ENCODE measurements at places on chromosomes 6 and 20. TPM values are rescaled to one million over a fixed set of nuclear protein-coding genes. Genes with fewer than 3 reads are reported as not detected.

The NOTCH4 gene
- 2.0 TPM for total RNA-seq

The SLC22A16 gene
- not detected for total RNA-seq

The TREM2 gene
- total RNA-seq, result not detected

The RIPPLY2 gene
- total RNA-seq, result not detected

The TMEM217 gene
- total RNA-seq, result 0.31 TPM

The MATN4 gene
- total RNA-seq, result 0.50 TPM

The PAX1 gene
- total RNA-seq, result not detected

The TSPO2 gene
- total RNA-seq, result not detected

The NQO2 gene
- total RNA-seq, result 44.9 TPM

The ENPP1 gene
- total RNA-seq, result 21.5 TPM

The GNRH2 gene
- total RNA-seq, result not detected

The PSORS1C2 gene
- not detected for total RNA-seq

DNA sequence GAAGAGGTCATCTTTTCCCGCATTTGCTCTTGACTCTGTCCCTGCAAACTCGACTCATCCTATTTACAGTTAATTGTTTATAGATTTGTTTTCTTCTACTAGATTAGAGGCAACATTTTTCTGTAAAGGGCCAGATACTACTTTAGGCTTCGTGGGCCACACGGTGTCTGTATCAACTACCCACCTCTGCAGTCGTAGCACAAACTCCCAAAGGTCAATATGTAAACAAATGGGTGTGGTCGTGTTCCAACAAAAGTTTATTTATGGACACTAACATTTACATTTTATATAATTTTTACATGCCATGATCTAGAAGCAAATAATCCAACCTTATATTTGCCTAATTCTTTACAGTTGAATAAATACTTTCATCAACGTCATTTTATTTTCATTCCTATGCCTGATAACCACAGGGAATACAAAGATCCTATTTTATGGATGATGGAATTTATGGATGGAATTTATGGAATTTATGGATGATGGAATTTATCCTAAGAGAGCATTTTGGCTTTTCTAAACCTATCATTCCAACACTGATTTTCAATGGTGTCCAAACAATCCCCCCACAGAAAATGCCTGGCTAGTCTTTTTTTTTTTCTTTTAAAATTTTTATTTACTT lies 232.8 kb downstream of the MYLK4 start:
- no peak for DNase-seq

DNA sequence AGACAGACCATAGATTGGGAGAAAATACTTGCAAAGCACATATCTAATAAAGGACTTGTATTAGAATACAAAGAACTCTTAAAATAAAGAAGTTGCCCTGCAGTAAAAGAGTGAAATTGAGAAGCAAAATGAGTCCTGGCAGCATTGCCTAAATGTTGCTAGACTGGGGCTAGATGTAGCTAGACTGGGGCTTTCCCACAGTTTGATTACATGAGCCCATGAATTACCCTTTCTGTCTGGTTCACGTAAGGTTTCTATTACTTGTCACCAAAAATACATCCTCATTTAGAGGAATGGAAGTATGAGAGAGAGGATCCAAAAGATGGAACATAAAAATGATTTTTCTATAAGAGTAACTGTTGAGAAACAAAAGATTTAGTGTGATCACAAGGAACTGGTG lies 57.6 kb upstream of the CCDC28A start:
- no peak for DNase-seq

GRCh38 chr6:44037847-44038542 lies 89.3 kb downstream of the MRPL14 start:
- no peak for DNase-seq

DNA sequence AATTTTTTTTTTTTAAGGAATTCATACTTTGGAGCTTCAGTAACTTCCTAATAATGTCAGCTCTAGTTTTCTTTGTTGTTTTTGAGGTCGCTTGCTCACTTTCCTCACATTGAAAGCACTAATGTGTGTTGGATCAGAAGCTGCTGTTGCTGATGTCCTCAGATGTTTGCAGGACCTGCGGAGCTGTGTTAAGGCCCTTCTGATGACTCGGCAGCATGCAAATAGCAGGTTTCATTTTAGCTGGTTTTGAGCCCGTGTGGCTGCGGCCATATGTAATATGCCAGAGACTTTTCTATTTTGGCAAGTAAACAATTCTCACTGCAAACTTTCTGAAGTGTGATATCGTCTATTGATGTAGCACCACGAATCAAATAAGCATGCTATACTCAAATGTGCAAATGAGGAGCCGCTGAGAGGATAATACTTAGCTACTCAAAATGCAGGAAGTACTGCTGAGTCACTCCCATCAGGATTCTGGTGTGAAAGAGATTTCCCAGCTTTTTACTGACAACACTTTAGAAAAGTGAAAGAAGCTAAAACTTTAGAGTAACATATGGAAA lies 187.8 kb downstream of the SASH1 start:
- DNase-seq, result peak; percentile 73

- no peak for DNase-seq
These were observed 63.6 kb downstream of the GCLC start for GRCh38 chr6:53481323-53481722.

GRCh38 chr6:13795041-13795750 lies 19.2 kb downstream of the MCUR1 start:
- DNase-seq, result peak; percentile 86

- DNase-seq, result no peak
These were observed 889.5 kb downstream of the EYS start for GRCh38 chr6:64817525-64817924.

- no peak for DNase-seq
These were observed 181.0 kb downstream of the ZMYND8 start for GRCh38 chr20:47175493-47175892.

DNA sequence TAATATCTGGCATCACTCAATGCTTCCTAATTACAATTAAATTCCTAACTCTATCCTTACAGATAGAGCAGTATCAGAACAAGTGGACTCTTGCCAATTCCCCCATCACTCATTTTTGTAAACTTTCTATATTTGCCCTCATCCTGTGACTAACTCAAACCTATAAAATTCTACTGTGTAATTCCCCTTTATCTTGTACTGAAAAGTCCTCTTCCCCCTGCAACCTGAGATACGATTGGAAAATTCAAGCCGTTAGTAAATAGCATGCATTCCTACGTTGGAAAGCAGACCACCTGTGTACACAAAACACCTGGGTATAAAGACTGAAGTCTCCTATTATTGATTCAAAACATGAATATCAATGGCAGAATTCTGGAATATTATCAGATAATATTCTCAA lies 70.4 kb upstream of the KCNQ5 start:
- DNase-seq, result no peak

GRCh38 chr6:134347885-134348805 lies 30.2 kb upstream of the SGK1 start:
- DNase-seq, result peak; percentile 61

DNA sequence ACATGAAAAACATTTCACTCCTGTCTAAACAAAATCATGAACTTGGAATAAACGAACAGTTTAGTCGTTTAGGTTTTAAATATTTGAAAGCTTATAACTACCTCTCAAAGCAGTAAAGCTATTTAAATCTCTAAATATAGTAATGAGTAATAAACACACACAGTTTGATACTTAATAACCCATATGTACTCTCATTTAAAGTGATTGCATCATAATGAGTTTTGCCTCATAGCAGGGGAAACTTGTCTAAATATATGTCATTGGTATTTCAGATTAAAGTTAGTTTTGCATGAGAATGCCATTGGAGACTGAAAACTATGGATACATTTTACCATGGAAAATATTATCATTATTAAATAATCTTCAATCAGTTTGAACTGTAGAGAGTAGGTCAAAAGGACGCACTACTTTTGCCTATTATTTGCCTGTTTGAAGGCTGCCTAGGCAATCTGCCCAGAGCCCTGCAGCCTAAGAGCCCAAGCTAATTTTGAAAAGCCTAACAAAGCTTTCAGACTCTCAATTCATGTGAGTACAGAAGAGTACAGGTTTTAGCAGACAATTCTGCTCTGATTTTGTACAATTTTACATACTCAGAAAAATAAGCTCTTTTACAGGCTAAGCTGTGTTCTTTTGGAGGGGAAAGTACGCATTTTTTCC lies 632.8 kb downstream of the HACE1 start:
- DNase-seq, result no peak

DNA sequence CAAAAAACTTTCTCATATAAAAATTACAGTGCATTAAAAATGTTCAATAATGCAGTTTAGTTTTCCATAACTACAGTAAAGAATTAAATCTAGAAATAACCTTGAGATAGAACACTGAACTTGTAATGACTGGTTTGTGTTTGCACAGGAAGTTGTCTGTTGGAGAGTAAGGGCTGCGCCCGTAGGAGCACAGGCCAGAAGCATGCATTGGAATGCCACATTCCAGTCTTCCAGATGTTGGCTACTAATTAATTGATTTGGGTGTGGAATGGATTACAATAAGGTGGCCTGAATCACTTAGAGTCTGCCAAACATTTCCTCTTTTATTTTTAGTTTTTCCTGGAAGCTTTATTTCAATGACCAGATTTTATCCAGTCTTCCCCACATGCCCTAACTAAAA lies 582.6 kb upstream of the MMS22L start:
- DNase-seq, result no peak

DNA sequence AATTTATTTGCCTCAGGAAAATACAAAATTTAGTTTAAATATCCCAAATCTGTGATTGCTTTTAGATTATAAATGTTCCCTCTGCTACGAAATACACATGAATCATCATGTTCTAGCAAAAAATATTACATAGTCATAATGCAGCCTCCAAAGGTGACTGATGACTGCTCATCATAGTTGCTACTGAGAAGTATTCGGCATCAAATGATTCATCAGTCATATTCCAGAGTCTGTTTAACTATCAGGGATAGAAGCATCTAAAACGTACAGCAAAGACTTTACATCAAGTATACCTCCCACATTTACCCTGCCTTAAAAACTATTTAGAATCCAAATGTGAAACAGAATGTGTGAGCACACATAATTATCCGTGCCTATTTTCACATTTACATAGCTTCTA lies 626.0 kb downstream of the CDH26 start:
- no peak for DNase-seq

DNA sequence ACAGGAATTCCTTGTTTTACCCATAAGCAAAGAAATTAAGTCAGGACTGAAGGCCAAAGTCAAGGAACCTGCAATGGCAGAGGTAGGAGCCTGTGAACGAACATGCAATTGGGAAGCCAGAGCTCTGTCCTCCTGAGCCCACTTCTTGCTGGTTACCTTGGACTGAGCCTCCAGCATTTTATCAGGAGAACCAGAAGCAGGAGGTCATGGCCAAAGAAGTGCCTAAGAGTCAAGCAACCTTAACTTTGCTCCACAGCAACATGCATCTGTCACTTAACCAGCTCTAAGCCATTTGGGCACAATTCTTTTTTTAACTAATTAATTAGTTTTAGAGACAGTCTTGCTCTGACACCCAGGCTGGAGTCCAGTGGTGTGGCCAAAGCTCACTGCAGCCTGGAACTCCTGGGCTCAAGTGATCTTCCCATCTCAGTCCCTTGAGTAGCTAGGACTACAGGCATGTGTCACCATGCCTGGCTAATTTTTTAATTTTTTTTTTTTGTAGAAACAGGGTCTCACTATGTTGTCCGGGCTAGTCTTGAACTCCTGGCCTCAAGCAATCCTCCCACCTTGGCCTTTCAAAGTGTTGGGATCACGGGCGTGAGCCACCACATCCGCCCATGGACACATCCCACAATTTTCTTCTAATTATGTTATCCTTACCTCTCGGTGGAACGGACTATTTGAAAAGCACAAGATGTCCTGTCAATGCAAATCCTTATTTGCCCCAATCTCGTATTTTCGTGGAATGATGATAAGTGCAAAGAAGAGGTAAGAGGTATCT lies 334.2 kb downstream of the CD83 start:
- DNase-seq, result no peak

GRCh38 chr6:46565531-46565930 lies 74.3 kb upstream of the RCAN2 start:
- DNase-seq, result no peak

- no peak for DNase-seq
These were observed 165.5 kb upstream of the BMP5 start for GRCh38 chr6:56040889-56041301.

DNA sequence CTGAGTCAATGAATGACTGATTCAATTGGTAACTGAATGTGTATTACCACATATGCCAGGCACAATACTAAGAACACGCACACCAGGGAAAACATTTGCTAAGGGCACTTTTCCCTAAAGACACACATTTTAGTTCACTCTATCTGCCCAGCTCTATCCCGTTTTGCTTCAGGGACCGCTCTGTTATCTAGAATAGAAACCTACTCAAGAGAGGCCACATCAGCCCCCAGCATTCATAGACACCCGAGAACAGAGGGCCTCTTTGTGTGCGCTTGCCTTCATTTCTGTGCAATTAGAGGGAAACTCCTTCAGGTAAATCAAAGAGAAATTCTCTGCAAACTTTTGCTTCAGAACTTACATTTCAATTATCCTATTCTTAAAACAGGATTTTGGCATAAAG lies 50.3 kb downstream of the DZANK1 start:
- DNase-seq, result no peak

DNA sequence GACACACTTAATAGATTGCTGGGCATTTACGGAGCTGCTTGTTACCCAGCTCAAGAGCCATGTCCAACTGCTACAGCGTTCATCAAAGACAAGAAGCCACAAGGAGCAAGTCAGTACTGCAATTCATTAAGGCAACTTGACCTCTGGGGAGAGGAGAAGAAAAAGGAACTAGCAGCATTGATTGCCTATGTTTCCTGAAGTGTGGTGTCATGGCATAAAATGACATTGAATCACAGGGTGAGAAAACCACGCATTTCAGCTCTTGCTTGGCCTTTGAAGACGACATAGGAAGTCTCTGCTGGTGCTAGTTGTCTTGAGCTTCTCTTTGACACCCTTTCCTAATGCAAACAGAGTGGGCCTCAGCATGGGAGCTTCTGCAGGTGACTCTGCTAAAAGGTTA lies 139.1 kb downstream of the CDH26 start:
- no peak for DNase-seq

DNA sequence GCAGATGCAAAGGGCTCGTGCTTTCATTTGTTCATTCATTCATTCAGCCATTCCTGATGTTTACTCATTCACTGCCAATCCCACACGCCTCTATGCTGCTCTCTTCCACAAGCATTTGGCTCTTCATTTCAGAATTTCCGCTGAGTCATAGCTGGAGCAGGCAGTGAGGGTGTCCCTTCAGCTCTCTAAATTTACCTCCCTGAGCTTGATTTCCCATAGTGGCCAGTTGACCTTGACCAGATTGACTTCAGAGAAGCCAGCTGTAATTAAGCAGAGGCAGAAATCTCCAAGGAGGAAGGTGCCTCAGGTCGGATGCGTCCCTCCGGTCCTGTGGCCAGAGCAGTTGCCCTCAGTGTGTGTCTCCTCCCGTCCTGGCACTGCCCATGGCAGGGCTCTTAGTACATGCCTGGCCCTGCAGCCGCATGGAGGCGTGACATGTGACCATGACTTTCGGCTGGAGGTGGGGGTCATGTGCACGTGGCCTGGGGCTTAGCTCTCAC lies 267.2 kb upstream of the ECI2 start:
- DNase-seq, result no peak

DNA sequence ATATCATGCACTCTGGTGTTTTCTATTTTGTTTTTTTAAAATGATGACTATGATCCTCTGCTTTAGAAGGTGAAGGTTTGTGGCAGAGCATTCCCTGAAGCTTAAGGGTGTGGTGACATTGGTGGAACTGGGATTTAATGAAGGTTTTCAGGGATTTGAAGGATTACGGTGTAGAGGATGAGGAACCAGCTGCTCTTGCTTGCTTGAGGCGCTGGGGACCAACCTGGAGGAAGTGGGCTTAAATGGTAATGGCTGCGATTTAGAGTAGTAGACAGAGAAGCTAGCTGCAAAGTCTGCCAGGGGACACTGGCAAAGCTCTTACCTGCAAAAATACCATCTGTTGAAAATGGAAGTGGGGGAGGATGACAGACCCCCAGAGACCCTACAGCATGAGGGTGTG lies 241.8 kb downstream of the CLIC5 start:
- DNase-seq, result no peak

All from SJSA1 (cell line).